Dorsolateral prefrontal cortex (tissue), 122 donors: ENCODE measurements at places on chromosomes 12 and 14. TPM values are rescaled to one million over a fixed set of nuclear protein-coding genes. Genes with fewer than 3 reads are reported as not detected.
A peak's percentile ranks its signal among the peaks of the same experiment; 100 is the strongest.

RD3L gene
- total RNA-seq = not detected

NR2C1 gene
- total RNA-seq = 75.7 TPM

BCDIN3D gene
- 3.4 TPM for total RNA-seq

GRCh38 chr14:92922883-92923743, at the start of gene CHGA:
CHGA (plus strand) TSS chr14:92923150; CDS start chr14:92923360, 210 bp downstream.
- DNase-seq = no peak

CACNA1C gene
- 63.5 TPM for total RNA-seq

TAS2R42 gene
- total RNA-seq = not detected

DNA sequence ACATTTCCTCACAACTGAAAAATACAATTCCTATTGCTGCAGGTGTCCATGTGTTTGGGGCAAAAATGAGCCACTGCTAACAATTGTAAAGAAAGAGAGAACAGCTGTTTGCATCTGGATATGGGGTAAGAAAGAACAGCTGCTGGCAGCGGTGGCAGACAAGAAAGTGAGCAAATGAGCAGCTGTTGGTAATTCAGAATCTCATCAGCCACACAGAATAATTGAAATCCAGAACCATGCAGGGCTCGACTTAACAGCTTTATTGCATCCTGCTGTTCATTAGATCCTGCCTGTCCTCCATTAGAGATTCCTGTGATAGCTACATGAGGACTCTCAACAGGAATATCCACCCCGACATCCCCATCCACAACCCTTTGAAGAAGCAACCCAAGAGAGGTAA, 62.5 kb upstream of the TSPAN8 start:
- no peak for DNase-seq

DNA sequence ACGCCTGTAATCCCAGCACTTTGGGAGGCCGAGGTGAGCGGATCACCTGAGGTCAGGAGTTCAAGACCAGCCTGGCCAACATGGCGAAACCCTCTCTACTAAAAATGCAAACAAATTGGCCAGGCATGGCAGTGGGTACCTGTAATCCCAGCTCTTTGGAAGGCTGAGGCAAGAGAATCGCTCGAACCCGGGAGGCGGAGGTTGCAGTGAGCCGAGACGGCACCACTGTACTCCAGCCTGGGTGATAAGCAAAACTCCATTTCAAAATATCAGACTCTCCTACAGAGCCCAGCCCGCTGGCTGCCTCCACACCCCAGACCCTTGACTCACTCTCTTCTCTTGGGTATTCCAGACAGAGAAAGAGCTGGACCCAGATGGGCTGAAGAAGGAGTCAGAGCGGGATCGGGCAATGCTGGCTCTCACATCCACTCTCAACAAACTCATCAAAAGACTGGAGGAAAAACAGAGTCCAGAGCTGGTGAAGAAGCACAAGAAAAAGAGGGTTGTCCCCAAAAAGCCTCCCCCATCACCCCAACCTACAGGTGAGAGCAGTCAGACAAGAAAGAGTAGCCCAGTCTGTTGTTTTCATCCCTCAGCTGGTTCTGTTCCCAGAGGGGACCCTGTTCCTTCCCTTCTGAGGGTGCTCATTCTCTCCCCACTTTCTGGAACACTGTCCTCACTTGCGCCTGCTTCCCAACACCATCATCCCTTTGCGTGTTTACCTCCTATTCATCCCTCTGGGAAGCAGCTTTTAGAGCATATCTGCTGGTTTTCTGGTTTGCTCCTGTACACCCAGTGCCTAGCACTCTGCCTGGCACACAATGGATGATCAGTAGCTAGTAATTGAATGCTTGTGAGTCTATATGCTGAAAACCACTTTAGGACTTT, 19.7 kb downstream of the AGAP2 start:
- DNase-seq = no peak

DNA sequence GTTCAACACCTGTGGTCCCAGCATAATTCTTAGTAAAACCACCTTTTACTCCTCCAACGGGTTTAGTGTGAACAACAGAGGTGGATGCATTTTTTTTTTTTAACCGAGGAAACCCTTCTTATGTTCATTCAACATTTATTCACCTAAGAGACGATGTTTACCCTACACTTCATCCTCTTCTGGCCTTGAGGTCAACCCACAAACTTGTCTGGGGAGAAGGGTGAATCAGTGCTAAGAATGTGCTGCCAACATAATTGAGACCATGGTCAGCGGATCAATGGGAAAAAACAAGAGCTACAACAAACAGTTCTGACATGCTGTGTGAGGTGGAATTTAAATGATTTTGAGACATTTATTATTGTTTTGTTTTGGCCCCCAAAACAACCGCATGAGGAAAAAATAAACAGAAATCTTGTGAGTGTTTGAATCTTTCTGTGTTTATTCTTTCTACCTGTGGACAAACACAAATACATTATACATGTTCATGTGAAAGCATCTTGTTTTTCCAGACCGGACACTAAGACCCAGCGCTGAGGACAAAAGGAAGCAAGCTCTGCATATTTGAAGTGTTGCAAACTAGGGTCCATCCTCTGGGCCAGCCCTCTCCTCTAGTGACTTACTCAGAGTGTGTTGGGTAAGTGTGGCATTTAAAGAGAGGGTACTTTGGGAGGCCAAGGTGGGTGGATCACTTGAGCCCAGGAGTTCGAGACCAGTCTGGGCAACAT, 5.1 kb upstream of the USP30 start:
- no peak for DNase-seq

LRP1-AS gene
- not detected for total RNA-seq

- no peak for DNase-seq
These were observed 68.1 kb upstream of the HECTD1 start for GRCh38 chr14:31275731-31276130.

- no peak for DNase-seq
These were observed 413.6 kb downstream of the TMEM121 start for GRCh38 chr14:105939810-105940508.

FOS gene
- 49.2 TPM for total RNA-seq

HNF1A gene
- total RNA-seq = not detected

DNA sequence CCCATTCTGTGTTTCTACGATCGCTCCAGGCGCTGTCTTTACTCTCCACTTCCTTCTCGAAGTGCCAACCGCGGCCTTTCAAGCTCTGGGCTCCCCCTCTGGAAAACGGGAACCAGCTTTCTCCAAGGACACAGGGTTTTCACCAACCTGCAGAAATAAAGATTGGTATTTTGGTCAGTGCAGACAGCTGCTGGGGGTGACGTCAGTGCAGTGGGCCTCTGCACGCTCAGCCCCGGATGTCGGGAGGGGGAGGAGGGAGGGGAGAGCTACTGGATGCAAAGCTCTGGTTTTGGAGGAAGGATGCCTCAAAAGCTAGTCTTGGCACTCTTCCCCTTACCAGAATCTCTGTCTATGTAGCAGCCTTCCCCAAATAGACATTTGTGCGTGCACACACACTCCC, 19.9 kb downstream of the HRK start:
- DNase-seq = peak; percentile 86

MYO1H gene
- 0.43 TPM for total RNA-seq

GRCh38 chr12:104784592-104784991, 173.5 kb downstream of the SLC41A2 start:
- DNase-seq = no peak

PRH2 gene
- not detected for total RNA-seq

- no peak for DNase-seq
These were observed 208.0 kb downstream of the NOVA1 start for GRCh38 chr14:26389646-26390508.

- DNase-seq = no peak
These were observed 445.7 kb upstream of the SYT1 start for GRCh38 chr12:78418919-78419318.

DNA sequence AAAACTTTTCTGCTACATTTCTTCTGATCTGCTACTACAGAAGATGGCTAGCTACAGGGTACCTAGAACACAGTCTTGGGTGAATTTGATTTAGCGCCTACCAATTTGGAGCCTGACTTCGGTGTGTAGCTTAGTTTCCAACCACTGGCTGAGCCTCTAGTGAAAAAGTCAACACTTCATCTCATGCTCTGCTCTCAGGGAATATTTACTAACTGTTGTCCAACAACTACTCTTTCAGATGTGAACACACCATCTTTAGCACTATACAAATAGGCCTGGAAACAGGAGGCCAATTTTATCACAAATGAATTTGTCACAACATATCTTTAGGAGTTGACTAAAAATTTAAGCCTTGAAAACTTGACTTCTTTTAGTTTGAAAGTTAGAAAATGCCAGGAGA, 167.9 kb downstream of the NELL2 start:
- DNase-seq = no peak

DNA sequence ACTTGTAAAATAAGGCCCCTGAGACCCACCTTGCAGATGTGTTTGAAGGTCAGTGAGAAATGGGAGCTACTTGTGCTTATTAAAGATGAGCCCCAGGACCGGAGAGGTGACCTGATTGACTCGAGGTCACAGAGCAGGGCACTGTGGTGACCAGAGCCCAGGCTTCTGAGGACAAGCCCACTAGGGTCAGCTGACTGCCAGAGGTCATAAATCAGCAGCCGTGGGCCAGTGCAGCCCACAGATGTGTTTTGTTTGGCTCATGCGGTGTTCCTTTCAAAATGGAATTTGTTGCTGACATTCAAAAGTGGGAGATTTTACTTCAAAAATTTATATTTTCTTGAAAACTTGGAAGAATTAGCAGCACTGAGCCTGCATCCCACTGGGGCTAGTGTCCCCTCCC, 24.5 kb downstream of the JDP2 start:
- DNase-seq = no peak

DNA sequence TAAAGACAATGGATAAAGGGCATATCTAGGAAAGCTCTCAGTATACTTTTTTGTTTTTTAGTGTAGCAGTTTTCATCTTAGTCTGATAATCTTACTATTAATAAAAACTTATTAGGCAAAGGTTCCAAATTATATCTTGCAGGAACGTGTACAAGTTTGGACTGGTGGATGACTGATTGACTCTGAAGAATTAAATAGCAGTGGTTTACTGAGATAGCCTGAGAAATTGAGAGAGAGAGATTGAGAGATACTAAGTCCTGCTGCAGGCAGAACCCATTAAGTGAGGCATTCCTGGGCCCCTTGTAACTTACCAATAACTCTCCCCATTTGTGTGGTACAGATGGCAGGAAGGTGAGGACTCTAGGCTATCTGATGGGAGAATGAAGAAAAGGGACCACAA, 80.2 kb upstream of the SLC38A2 start:
- no peak for DNase-seq

DNA sequence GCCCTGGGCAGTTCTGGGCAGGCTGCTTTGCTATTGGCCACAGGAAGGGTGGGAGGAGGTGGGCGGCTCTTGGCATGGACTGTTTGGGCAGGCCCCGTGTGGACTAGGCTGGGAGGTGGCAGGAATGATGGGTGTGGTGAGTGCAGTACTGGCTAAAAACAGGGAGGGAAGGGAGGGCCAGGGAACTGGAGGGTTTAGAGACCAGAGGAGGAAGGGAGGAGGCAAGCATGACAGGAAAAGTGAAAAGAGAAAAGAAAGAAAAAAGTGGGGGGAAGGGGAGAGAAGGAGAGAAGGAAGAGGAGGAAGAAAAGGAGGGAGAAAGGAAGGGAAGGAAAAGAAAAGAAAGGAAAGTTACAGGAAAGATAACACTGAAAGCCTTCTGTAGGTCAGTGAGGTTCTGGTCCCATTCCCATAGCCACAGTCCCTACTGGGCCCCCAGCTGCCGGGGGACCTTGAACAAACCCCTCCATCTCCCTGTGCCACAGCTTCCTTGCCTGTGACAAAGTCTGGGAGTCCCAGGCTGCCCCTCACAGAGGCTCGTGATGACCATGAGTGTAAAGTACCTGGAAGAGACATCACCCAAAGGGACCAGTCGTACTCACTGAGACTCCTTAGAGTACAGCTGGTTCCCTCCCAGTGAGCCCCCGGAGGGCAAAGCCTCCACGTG, 1.1 kb upstream of the C14orf132 start:
- DNase-seq = no peak

GRCh38 chr12:94092516-94093241, 55.7 kb upstream of the PLXNC1 start:
- no peak for DNase-seq

- DNase-seq = no peak
These were observed 19.2 kb upstream of the BTBD6 start for GRCh38 chr14:105229099-105229655.

SETD1B gene
- 21.0 TPM for total RNA-seq

GRCh38 chr12:20482491-20483054, 114.2 kb downstream of the PDE3A start:
- no peak for DNase-seq

HDAC7 gene
- total RNA-seq = 35.0 TPM

DNA sequence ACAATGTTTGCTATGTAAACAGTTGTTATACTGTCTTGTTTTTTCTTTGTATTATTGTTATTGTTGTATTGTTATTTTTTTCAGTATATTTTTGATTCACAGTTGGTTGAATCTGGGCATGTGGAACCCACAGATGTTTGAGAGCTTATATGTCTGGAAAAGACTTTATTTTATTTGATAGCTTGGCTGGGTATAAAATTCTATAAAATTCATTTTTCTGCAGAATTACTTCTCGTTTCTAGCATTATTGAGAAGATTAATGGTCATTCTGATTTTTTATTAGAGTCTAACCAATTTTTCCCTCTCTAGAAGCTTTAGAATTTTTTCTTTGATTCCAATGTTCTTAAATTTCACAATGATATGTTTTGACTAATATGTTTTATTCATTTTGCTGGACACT, 188.6 kb downstream of the CRADD start:
- no peak for DNase-seq
